ENCODE measurements at places on chromosomes 11 and 22.

DNA sequence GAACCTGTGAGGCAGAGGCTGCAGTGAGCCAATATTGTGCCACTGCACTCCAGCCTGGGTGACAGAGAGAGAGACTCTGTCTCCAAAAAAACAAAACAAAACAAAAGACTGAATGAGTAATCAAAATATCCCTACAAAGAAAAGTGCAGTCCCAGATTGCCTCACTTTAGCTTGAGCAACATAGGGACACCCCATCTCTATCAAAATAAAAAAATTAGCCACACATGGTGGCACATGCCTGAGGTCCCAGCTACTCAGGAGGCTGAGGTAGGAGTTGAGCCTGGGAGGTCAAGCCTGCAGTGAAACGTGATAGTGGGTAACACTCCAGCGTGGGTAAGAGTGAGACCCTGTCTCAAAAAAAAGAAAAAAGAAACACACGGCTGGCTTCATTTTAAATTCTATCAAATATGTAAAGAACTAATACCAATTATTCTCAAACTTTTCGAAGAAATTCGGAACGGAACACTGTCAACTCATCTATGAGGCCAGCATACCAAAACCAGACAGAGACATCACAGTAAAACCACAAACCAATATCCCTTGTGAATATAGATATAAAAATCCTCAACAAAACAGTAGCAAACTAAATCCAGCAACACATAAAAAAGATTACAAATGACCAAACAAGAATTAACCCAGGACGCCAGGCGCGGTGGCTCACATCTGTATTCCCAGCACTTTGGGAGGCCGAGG lies 12.9 kb downstream of the CHEK2 start:
- no peak for DNase-seq

GRCh38 chr22:19831016-19831415 lies 23.7 kb downstream of the GNB1L start:
- DNase-seq: no peak

DNA sequence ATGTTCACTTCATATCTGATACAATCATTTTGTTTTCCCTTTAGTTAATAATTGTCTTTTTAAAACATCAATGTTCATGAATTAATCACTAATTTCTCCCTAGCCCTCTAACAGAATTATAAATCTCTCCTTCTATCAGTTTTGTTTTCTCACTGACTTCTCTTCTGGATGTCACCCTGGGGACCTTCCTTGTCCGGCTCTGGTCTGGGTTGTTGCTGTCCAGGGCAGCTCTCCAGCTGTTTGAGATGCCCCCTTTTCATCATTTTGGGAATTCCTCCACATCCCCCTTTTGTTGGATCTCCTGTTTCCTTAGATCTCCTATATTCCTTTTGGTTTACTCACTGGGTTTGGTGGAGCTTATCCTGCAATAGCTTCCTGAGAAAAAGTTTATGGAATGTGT lies 35.6 kb upstream of the PSMA1 start:
- no peak for DNase-seq

DNA sequence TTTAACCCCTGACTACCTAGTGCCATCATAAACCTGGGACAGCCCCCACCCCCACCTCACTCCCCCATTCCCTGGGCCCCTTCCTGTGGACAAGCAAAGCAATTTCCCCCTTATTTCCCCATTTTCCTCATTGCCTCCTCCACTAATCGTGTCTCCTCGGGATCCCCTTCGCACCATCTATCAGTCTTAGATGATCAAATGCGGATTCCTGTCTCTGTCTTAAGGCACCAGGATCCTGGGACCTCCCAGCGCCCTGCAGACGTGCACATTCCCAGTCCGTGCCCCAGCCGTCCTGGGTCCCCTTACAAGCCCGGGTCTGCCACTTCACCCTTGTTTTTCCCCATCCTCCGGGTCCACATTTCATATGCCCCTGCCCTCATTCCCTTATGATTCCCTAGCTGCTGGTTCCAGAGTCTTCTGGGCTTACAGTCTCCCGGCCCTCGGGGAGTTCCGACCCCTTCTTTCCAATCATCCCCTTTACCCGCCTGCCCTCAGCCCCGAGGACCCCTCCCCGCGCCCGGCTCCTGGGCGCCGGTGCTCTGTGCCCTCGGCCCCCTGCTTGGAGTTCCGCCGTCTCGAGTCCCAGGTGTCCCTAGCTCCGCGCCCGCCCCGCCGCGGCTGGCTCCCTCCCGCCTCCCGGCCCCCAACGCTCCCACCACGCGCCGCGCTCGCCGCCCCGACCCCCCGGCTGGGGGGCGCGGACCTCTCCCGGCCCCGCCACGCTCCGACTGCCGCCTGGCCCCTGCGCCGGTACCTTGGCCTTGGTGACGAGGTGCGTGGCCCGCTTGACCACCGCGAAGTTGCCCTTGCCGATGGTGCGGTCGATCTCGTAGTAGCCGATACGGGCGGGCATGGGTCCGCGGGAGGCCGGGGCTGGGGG lies 599 bp downstream of the SIK3 start:
- no peak for DNase-seq

- DNase-seq: no peak
Measured at GRCh38 chr11:131408025-131408640, 37.7 kb downstream of the NTM start.

DNA sequence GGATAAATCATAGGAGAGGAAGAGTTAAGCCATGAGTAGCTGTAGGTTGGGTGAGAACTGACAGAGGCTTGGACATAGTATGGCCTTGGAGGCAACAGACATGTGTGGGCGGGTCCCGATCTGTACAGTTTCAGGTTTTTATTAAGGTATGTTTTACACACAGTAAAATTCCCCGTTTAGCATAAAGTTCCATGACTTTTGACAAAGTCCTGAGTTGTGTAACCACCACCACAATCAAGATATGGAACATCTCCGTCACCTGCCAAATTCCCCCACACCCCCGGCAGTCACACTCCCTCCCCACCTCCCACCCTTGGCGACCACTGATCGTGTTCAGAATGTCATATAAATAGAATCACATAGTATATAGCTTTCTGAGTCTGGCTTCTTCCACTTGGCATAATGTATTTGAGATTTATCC lies 68.1 kb downstream of the GRIK4 start:
- no peak for DNase-seq

DNA sequence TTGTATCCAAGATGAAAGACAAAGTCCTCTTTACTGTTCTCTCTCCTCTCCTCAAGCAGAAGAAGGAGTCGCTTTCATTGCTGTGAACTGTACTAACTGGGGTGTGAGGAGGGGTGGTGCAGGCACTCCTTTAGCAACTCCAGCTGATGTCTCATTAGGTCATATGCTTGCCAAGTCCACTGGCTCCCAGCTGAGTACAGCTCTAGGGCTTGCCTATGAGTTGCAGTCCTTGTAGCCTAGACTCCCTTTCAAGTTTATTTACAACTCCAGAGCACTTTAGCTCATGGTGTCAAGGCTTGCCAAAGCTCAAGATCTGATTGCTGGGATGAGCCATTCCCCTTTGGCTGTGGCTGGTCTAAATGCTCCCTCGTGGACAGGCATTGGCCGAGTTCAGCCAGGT lies 55.1 kb upstream of the PDGFD start:
- no peak for DNase-seq

DNA sequence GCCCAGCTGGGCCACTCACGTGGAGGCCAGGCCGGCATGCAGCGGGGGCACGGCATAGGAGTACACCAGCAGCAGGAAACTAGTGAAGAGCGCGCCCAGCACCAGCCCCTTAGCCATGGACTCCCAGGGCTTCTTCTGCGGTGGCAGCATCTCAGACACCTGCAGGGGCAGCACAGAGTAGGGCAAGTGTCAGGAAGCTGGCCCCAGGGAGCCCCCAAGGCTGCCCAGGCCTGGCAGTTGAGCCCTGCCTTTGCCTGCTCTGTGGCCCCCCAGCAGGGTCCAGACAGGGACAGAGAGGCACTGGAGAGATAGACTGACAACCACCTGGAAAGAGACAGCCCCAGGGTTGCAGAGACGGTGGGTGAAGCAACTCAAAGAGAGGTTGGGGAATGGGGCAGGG lies 10.7 kb upstream of the SEC14L6 start:
- DNase-seq: no peak

DNA sequence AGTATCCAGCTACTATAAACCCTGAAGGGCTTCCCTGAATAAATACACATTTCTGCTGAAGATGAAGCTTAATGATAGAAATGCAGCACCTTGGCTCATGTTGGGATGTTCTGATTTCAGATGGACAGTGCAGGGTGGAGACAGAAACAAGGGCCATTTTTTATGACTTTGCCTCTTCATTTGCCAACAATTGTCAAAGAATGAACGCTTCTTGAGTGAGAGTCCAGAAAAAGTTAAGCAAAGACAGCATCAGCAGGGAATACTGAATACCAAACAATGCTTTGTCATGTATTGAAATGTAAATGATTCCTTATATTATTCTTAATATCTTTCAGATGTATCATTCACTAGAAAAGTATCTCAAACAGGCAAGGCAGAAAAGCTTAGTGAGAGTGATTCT lies 84.9 kb downstream of the TRPC6 start:
- DNase-seq: no peak

GRCh38 chr11:30406978-30407762 lies 84.3 kb downstream of the ARL14EP start:
- DNase-seq: no peak

DNA sequence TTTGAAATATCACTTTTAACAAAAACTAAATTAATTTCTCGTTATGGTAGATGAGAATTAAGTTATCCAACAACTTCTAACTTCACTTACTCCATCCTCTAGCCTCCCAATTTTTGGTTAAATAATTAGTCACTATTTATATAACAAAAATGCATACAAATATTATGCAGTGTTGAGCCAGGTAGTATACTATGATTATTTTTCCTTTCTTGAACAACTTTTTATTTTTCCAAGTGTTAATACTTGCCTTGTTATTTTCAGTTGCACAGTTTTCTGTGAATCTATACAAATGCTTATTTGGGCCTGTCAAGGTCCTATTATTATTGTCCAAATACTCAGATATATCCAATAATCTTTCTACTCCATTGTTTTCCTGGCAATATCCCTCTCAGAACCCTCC lies 19.9 kb upstream of the CCDC83 start:
- no peak for DNase-seq
